ENCODE measurements at places on chromosomes 3 and 15. TPM values are rescaled to one million over a fixed set of nuclear protein-coding genes. Genes with fewer than 3 reads are reported as not detected.

The TMEM207 gene
- total RNA-seq, result not detected

The PIF1 gene
- 6.0 TPM for total RNA-seq

The CEP19 gene
- total RNA-seq, result 3.3 TPM

The C3orf20 gene
- total RNA-seq, result not detected

The ITIH1 gene
- total RNA-seq, result 4.8 TPM
